ENCODE measurements at places on chromosomes 3 and 15. TPM values are rescaled to one million over a fixed set of nuclear protein-coding genes. Genes with fewer than 3 reads are reported as not detected.

- DNase-seq: no peak
These were observed 9.0 kb upstream of the SLC25A26 start for GRCh38 chr3:66211779-66212178.

The TMEM212 gene
- not detected for total RNA-seq

- DNase-seq: no peak
These were observed 88.6 kb upstream of the RASGRF1 start for GRCh38 chr15:79179108-79179561.

The CILP gene
- not detected for total RNA-seq

GRCh38 chr3:187963677-187964385, 190.1 kb upstream of the LPP start:
- DNase-seq: no peak

The CCDC13 gene
- total RNA-seq: 0.33 TPM
